Stimulated activated CD4-positive, alpha-beta T cell treated with anti-CD3 and anti-CD28 coated beads, Interleukin-4, amount 100 ng/mL, for 24 hours (primary cell): ENCODE measurements at places on chromosomes 5 and 9.

- no peak for DNase-seq
Observed at GRCh38 chr5:59001154-59001553, 418.3 kb downstream of the RAB3C start.

DNA sequence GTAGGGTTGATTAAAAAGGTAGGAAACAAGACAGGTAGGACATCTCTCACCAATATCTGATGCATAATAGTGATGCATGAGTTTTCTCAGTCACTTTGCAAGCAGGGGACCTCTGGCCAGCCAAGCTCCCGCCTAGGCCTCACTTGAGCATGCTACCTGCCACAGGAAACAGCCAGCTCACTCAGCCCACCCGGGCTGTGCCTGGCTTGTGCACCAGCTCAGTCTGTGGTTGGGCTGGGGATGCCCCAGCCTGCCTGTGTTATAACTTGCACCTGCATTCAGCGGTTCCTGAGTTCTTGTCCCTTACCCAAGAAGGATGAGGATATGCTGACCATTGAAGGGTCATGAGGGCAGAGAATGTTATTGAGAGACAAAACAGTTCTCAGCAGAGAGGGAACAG lies 172.8 kb upstream of the PLCXD3 start:
- DNase-seq, result no peak

GRCh38 chr9:88932766-88933165 lies 58.5 kb upstream of the S1PR3 start:
- no peak for DNase-seq

DNA sequence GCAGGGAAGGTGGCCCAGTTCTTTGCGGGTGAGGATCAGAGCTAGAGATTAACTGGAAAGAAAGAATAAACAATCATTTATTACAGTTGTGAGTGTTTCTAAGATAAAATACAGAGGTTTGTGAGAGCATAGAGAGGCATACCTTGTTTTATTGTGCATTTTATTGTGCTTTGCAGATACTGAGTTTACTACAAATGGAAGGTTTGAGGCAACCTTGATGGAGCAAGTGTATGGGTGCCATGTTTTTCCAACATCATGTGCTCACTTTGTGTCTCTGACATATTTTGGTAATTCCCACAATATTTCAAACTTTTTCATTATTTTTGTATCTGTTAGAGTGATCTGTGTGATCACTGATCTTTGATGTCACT lies 715 bp upstream of the C5orf34 start:
- no peak for DNase-seq

DNA sequence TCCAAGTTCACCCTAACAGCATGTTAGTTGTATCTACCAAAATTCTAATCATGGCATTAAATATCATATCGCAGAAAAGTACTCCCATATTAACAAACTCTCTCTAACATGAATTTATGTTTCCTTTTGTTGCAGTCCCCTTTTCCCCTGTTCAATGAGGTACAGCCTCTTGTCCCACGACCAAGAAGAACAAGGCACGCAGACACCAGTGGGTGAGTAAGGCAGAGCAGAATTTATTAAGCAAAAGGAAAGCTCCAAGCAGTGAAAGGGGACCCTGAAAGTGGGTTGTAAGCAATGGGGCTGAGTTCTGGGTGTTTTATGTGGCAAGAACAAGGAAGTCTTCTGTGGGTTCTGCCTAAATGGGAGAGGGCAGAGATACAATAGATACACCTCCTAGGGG lies 183.5 kb downstream of the LURAP1L start:
- DNase-seq, result no peak

GRCh38 chr5:2836133-2836532 lies 84.7 kb upstream of the IRX2 start:
- DNase-seq, result no peak

- DNase-seq, result no peak
Observed at GRCh38 chr5:119028575-119028974, 40.2 kb upstream of the DTWD2 start.

DNA sequence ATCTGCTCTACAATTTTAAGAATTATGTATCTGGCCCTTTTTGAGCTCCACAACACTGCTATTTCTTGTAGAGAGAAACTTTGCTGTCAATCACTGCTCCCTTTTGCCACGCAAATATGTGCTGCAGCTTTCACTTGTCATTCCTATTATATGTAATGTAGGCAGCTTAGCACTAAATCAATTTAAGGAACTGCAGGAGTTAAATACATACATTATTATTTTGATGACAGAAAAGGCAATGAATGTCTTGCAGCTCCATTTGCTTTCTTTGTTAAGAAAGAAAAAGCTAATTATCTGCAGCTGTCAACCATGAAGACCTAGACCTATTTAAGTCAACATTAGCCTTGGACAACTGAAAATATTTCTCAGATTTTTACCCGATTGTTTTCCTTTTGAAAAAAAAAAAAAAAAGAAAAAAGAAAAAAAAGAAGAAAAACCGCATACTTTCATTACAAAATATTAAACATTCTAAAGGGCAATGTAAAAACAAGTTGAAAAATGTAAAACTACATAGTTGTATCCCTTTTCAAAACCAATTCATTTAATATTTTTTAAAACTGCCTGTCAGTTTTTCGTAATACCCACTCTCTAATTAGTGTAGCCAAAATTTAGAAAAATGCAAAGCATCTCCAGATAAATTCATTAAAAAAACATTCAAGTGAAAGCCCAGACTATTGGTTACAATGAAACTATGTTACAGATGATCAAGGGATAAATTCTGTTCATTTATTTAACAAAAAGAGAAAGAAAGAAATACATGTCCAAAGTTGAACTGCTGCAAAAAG lies 57.2 kb downstream of the RFX3 start:
- no peak for DNase-seq

DNA sequence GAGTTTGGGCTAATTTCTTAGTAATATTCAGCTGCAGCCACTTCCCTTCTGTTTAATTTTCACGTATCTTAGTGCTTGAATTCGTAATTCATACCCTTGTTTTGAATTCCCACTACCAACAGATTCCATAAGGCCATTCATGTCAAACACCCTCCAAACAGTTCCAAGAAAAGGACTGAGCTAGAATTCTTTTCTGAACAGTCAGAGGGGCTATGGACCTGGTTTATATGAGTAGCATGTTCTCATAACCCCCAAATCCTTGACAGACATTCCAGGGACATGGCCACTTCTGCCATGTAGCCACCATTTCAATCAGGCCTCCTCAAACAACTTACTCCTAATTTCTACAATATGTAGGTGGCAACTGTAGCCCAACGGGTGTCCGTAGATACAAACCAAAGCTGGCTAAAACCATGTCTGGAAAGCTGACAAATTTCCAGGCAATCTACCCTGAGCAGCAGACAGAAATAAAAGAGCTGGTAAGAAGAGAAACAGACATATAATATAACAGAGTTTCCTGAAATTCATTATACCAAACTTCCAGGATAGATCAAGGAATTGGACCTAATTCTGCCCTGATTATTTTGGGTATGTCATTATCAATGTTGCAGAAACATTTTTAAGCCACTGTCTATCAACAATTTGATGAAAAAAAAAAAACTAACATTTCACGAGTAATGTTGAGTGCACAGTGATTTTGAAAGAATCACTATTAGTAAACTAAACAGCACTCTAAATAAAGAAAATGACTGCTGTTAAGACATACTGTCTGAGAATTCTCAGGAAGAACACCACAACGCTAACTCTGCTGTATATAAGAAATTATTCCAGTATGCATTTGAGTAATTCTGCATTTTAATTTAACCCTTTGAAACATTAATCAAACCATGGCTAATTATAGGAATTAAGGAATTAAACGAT lies 40.7 kb downstream of the EBF1 start:
- DNase-seq, result no peak

GRCh38 chr5:173542964-173543363 lies 73.5 kb downstream of the BOD1 start:
- DNase-seq, result no peak

DNA sequence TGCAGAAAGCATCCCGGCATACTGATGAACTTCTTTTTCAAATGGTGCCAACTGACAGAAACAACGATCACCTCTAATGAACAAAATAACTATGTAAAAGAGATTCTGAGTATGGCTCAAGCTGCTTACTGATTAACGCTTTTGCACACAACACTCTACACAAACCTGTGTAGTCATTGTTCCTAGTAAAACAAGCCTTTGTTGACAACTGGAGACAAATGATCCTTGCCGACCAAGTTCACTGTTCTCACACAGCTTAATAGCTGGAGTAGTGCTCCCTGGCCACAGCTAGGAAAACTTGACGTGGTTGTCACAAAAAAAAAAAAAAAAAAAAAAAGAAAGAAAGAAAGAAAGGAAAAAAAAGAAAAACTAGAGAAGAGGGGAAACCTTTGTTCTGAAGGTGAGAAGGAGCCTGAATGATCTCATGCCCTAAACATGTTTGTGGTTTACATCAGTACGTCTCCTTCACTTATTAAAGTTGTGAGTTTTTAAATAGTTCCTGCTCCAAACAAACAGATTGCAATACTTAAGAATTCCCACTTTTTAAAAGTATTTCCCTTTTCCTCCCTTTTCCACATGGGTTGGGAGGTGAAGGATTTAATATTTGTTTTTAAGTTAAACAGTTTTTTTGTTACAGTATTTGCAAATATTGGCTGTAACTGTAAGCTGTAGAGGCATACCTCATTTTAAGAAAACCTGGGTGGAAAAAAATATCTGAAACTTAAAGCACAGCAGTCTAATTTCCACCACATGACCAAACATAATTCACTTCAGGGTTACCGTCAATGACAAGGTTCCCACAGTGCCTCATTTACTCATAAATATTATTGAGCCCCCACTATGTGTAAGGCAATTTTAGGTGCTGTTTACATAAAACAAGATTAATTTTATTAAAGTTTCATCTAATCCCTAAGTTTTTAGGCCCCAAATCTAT lies 63.7 kb downstream of the GLIS3 start:
- DNase-seq, result no peak

GRCh38 chr9:126461608-126462007 lies 135.0 kb downstream of the MVB12B start:
- DNase-seq, result no peak

DNA sequence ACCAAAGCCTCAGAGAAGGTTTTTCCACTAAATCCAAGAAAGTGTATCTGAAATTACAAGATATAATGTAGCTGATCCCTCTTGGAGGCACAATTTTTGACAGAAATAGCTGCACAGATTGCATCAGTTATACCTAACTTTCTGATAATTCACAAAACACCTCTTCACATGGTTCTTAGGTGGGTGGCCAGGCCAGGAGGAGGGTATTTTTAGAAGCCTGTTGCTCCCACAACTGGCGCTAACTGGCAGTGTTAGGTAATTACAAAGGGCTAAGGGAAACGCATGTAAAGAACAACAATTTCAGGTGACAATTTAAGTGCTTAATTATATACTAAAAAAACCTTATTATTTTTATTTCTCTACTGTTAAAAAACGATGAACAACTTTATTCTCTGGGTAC lies 247.9 kb downstream of the BNC2 start:
- no peak for DNase-seq

DNA sequence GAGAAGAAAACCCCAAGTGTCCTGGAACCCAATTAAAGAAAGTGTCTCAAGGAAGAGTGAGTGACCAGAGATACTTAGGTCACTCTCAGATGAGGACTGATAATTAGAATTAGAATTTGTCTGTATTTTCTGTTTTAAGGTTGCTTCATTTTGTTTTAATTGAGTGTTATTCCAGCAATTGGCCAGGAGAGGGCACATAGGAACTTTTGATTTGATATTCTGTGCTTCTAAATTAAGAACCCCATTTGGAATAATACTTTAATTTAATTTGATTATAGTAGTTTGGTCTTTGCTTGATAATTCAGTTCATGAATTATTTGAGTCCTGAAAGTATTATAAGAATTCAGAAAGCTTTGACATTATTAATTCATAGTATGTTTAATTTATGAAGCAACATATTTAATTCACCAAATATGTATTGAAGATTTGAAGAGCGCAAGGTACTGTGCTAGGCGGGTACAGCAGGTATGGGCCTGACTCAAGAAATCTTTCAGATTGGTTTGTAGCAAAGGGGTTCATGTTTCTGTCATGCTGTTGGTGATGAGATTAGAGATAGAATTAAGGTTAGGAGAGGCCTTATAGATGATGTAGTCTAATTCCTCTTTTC lies 4.9 kb downstream of the MRPL22 start:
- DNase-seq, result no peak

DNA sequence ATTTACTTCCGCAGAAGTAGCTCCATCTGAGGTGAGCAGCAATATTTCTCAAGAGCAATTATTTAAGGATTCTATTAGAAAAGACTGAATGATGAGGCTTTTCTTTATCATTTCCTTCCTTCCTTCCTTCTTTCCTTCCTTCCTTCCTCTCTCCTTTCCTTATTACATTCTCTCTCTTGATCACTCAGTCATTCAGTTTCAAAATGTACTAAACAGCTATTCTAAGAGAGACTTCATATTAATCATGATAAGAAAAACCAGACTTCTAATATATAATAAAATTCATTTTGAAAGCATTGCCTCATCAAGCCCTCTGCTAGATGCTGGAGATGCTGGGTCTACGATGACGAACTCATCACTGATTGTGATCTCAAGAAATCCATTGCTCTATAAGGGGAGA lies 30.4 kb upstream of the PAPPA start:
- no peak for DNase-seq

GRCh38 chr5:75736273-75736672 lies 19.0 kb upstream of the POC5 start:
- DNase-seq, result no peak

DNA sequence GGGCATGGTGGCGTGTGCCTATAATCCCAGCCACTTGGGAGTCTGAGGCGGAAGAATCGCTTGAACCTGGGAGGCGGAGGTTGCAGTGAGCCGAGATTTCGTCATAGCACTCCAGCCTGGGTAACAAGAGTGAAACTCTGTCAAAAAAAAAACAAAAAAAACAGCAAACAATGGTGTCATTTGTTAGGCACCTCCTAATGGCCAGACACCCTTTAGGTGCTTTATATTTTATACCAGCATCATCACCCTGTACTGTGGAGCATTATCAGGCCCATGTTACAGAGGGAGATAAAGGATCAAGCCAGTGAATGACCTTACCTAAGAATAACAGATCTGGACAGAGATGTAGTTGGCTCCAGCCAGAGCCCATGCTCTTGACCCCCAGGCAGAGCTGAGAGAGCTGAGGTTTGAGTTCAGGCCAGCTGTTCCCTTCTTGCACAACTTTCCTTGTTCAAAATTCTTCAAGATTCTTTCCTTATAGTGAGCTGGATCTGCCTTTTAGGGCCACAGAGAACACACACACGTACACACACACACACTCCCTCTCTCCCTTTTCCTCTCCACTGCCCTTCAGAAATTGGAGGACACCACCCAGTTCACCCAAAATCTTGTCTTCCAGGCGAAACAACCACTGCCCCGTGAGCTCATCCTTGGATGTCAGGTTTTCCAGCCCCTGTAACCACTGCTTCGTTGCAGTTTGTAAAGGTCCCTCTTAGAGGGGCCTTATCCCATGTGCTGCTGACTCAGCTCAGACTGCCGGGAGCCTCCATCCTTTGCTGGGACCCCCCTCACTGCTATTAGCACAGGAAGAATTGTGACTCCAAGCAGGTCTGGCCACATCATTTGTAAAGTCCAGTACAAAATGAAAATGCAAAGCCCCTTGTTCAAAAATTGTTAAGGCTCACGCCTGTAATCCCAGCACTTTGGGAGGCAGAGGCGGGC lies 10.4 kb upstream of the PTGES start:
- DNase-seq, result no peak

- no peak for DNase-seq
Observed at GRCh38 chr9:6040077-6040476, 24.7 kb upstream of the RANBP6 start.

GRCh38 chr5:52876456-52876855 lies 88.7 kb downstream of the ITGA1 start:
- no peak for DNase-seq
